ENCODE measurements at places on chromosomes 13 and 19.

DNA sequence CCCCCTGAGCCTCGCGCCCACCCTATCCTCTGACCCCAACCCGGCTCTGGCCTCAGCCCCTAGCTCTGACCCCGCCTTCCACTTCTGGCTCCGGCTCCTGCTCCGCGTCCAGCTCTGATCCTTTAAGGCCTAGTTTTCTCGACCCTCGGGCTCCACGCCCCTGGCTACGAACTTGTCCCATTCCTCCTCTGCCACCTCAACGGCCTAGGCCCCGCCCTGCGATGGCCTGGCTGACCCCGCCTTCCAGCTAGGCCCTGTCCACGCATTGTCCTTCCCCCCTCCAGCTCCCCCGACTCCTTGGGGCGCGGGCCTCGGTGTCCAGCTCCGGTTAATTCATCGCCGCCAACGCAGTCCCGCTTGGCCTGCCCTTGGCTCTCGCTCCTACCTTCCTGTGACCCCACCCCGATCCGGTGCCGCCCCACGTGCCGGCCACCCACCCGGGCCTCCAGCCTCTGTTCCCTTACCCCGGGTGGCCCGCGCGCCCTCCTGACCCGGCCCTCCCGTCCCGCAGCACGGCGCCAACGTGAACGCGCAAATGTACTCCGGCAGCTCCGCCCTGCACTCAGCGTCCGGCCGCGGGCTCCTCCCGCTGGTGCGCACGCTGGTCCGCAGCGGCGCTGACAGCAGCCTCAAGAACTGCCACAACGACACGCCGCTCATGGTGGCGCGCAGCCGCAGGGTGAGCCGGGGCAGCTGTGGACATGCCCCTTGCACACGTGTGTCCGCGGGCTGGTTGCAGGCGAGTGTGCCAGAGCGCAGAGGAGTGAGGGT, 9.4 kb downstream of the BCL3 start:
- DNase-seq, result no peak

GRCh38 chr13:111472559-111473460, 152.4 kb downstream of the TEX29 start:
- no peak for DNase-seq

- no peak for DNase-seq
Observed at GRCh38 chr13:32553720-32554119, 15.1 kb upstream of the N4BP2L2 start.

GRCh38 chr13:113991191-113991669, 17.4 kb upstream of the C13orf46 start:
- no peak for DNase-seq

- no peak for DNase-seq
Observed at GRCh38 chr13:107548338-107548737, 667.0 kb downstream of the LIG4 start.

DNA sequence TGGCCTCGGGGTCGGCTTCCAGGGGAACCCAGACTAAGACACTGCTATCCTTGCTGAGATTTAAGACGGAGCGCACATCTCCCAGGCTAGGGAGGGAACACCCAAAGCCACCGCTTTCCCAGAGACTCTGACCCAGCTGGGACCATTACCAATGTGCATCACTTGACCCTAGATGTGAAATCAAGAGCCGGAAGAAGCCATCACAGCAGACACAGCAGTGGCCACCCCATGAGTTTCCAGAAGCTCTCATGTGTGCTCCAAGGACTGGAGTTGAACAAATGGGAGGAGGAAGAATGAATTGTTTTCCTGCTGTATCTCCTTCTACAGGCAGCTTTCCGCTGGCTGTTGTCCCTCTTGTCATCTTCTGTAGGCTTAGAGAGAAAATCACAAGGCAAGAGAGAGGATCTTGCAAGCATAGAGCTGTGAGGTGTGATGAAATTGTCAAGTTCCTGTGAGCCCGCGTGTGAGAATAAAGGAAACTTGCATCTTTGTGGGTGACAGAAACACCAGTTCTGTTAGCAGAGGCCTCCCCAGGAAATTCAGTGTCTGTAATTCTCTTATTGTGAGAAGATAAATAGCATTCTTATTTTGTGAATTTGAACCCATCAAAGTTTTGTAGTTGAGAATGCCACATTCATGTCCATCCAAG, 711.8 kb downstream of the UQCRFS1 start:
- DNase-seq, result no peak

DNA sequence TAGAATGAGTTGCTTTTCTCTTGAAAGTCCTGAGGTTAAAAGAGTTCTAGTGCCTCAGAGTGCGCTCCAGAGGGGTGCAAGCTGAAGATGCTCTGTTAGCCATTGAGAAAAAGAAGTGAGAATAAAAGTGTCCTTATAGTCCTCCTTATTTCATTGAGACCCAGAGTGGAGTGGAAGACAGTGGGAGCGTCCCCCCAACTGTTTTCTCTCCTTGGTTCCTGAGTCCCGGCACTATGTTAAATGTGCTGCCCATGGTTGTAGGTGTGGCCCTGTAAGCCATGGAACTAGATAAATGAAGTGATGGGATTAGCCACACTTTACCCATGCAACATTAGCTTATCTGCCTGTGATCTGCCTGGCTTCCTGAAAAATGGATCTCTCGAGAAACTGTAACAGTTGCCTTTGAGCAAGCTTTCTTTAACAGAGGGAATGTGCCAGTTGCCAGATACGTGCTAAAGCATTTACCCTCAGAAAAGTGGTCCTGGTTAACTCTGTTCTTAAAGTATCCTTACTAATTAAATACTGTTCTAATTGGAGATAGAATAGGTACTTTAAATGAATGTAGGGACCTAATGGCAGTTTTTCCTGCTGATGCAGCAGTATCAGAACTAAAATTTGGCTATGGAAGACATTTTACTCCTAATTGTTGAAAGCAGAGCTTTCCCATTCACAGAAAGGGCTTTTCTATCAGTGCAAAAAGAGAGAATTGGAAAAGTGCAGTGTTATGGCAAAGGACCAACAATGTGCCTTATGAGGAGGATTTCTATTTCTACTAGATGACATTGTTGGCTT, 21.4 kb upstream of the PSG9 start:
- DNase-seq, result no peak

GRCh38 chr13:48594096-48594815, 59.5 kb upstream of the CYSLTR2 start:
- no peak for DNase-seq

DNA sequence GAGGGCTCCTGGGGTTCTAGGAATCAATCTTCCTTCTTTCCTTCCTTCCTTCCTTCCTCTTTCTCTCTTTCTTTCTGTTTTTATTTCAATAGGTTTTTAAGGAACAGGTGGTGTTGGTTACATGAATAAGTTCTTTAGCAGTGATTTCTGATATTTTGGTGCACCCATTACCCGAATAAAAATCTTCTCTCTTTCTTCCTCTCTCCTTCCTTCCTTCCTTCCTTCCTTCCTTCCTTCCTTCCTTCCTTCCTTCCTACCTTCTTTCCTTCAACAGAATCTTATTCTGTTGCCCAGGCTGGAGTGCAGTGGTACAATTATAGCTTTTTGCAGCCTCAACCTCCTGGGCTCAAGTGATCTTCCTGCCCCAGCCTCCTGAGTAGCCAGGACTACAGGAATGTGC, 16.0 kb upstream of the URI1 start:
- no peak for DNase-seq

GRCh38 chr19:13398780-13399726, 107.2 kb downstream of the CACNA1A start:
- DNase-seq, result no peak

DNA sequence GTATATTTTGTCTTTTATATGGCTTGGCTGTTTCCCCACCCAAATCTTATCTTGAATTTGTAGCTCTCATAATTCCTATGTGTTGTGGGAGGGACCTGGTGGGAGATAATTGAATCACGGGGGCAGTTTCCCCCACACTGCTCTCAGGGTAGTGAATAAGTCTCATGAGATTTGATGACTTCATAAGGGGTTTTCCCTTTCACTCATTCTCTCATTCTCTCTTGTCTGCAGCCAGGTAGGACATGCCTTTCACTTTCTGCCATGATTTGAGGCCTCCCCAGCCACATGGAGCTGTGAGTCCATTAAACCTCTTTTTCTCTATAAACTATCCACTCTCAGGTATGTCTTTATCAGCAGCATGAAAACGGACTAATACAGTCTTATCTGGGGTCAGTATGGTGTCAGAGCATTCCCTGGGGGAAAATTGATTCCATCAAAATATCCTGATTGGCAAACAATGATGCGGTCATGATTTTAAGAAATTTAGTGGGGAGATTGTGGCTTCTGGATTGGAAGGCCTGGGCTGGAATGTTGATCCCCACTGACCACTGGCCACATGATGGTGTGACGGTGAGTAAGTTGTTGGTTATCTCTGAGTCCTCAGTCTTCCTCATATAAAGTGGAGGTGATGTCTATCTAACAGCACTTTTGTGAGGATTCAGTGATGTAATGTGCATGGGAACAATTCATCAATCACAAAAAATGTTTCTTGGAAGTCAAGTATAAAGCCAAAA, 27.5 kb upstream of the ANKRD10 start:
- no peak for DNase-seq

DNA sequence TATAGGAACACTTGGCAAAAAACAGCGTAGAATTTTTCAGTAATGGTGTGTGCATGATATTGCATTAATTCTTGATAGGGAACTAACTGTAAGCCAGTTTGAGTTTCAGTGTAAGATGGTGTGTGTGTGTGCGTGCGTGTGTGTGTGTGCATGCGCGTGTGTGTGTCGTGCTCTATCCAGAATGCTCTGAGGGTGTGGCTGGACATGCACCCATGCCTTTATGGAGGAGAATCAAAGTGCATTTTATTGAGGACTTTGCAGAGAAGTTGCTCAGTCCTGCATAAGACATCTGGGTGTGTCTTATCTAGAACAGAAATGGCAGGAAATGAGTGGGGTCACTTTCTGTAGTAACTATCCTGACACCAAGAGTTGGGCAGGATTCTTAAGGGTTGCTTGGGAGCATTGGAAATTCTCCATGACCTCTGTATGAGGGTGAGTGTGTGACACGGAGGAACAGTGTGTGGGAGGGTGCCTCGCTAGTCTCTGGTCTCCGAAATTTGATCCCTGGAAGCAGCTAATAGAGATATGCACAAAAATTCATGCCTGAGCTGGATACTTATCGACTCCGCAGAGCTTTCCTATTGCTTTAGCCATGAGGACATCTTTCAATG, 252.2 kb downstream of the TSHZ3 start:
- DNase-seq, result no peak

DNA sequence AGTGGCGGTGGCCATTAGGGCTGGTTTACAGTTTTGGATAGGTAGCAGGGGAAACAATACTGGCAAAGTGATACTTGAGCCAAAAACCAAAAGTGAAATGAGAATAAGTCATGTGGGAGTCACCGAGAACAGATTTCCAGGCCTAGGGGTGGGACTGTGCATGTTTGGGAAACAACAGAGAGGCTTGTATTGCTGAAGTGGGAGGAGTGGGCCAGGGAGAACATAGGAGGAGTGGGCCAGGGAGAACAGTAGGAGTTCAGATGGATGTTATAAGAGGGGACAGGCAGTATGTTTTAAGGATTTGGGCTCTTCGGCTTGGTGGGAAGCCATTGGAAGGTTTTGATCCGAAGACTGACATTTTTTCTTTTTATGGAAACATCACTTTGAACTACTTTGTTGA, 35.5 kb downstream of the AKAP11 start:
- no peak for DNase-seq

DNA sequence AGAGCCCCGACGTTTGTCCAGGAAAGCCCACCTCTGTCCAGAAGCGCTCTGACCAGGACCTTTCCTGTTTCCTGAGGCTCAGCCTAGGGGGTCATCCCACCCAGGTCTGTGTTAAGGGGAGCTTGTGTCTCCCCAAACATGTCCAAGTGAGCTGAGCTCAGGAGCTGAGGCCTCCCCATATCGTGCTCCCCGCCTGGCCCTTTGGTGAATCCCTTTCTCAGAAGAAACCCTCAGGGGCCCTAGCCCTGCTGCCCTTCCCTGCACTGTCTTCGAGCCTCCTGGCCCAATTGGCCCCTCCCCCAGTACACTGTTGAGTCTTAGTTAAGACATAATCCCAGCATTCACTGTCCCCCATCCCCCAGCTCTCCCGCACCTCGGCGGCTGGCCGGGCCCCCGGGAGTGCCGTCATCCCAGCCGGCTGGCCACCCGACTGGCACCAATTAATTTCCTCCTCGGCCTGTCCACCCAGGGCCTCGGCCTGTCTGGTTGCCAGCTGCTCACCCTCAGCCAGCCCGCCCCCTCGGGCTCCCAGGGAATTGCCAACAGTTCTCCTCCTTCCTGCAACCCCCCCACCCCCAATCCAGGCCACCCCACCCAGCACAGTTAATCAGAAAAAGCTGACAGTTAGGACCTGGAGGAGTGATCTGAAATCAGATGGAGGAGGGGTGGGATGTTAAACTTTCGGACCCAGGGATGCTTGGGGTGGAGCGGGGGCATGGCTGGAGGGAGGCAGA, 13.6 kb downstream of the IER2 start:
- DNase-seq, result no peak

- no peak for DNase-seq
Observed at GRCh38 chr19:41939861-41940730, 11.8 kb upstream of the ERFL start.

- DNase-seq, result no peak
Observed at GRCh38 chr19:8069096-8069973, 16.8 kb downstream of the CCL25 start.

GRCh38 chr13:49655906-49656305, 27.6 kb downstream of the ARL11 start:
- no peak for DNase-seq

DNA sequence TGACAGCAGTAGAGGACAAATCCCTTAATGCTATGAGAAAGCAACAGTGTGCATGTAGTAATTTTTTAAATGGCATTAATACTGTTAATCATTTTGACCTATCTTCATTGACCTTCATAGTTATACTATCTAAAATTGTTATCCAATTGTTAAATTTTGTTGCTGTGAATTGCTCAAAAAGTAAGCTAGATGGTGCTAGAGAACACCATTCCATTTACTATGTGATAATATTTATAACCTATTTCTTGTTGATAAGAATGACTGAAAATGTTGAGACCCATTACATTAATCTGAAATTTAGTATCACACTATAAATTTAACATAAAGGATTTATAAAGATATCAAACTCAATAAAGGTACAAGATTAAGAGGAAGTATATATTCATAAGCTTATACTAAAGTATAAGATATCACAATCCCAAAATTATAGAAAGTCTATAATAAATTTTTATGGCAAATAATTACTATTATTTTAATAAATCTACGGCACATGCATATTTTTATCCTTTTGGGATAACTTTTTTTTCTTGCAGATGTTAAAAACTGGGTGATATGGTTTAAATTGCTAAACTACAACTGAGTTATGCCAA, 1573.3 kb downstream of the PCDH9 start:
- DNase-seq, result no peak

DNA sequence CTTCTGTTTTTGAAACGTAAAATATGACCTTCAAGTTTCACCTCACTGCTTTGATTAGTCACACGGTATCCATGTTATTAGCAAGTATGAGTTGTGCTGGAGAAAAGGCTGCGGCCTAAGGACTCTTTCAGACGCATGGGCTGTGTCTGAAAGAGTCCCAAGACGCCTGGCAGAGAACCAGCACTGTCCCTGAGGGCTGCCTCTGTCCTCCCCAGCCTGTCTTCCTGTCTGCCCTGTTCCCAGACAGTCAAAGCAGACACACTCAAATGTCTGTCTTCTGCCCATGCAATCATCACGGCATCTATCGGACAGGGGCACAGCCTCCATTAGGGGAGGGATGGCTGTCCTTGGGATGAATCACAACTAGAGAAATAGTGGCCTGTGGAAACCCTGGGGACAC, 65.5 kb downstream of the DPY19L3 start:
- DNase-seq, result no peak

- DNase-seq, result no peak
Observed at GRCh38 chr13:32284927-32285632, 30.1 kb downstream of the ZAR1L start.

Data from NCI-H1436 treated with DMSO at 0.1 percent for 48 hours (cell line).